ENCODE measurements at places on chromosomes 12 and 14.

DNA sequence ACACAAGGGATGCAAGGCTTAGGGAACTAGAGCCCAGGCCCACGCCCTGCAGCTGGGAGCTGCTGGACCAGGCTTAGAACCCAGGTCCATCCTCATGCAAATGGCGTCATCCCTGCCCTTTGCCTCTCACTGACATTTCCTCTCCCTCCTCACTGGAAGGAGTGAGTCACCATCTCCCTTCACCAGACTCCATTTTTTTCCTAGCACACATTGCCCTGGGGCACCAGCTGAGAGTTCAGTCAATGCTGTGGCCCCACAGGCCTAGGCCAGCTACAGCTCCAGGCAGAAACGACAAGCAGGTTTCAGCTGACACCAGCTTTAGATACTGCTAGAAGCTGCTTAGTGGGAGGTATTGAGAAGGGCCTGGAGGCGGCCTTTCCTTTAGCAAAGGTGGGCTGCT is 98.9 kb downstream of the RIMBP2 start:
- DNase-seq: no peak

DNA sequence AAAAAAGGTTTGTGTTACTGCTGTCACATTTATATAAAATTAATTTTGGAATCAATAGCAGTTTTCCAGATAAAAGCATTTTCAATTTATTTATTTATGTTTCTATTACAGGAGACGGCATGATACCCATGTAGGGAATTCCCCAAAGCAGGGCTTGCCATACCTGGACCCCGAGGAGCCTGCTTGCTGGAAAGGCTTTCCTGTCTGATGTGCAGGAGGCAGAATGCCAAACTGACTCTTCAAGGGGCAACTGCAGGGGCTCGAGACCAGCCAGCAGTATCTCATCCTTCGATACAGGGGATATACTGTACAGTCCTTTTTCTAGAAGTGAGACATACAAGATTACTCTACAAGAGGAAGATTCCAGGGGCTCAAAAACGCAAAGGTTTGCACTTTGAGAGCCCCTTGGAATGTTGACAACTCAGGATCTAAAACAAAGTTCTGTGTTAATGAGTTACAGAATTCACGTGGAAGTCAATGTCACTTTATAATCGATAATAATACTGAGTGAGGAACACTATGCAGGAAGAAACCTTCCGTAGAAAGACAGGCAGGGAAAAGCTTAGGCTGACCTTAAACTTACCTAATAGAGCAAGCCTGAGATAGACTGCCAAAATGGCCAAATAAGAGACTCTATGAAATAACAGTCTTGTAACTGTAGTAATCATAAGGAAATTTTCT is 38.6 kb downstream of the ZNF664 start:
- no peak for DNase-seq

DNA sequence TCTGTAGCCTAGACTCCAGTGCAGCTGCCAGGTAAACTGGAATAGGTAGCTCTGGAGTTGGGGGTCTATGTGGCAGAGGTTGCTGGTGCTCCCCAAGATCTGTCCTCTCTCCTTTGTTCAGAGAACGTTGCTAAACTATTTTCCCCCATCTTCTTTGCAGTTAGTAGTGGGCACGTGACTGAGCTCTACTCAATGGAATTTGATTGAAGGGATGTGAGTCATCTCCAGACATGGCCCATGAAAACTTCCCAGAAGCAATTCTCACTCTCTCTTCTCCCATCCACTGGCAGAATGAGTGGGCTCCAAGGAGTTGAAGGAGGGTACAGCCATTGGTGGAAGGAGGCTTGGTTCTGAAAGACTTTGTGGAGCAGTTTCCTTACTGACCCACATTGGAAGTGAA is 44.0 kb downstream of the PAH start:
- no peak for DNase-seq

DNA sequence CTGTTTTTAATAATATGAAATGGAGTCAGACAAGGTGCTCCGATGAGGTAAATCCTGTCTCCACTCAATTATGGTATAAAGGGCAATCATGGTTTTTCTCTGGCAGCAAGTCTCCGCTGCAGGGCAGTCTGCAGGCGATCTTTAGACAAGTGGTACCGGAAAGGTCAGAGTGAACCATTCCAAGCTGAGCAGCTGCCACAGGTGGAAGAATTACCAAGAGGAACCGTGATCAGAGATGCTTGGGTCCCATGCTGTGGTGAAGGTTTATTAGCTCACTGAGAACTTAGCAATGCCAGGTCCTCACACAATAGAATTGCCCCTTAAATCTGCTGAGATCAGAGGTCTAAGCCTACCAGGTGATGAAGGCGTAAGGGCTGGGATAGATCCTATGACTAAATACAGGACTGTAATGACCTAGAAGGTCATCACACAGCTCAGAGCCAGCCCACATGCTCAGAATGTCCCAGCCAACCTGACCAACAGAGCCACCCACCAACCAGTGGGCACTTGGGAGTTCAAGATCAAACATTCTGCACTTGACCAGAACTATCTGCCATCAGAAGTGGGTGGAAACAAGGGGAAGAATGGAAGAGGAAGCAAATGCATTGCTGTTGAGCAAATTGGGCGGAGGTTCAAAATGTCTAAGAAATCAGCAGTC is 175.2 kb upstream of the BCL2L14 start:
- DNase-seq: no peak

DNA sequence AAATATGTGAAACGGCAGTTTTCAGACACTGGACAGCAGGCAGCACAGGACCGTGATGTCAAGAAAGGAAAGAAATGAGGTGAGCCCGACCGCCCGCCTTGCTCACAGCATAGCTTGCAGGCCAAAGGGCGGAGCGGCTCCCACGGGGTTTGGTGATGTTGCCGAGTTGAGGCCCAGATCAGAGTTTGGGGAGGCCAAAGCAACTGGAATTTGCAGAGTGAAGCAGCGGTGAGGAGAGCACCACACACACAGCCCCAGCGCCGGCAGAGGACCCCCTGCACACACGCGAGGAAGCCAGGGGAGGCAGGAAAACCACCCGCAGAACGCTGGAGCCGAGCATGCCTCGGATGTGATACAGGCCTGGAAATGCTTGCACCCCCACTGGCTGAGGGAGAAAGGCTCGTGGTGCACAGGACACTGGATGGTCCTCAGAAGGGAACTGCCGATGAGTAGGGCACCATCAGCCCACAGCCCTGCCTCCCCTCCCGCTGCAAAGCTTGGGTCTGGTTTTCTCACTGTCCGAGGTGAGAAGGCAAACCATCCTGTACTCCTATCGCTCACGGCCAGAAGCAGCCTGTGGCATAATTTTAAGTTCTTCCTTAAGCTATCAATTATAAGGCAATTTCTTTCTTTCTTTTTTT is 25.7 kb upstream of the PLD4 start:
- DNase-seq: no peak

GRCh38 chr12:116977465-116978380 is 67.0 kb downstream of the FBXW8 start:
- DNase-seq: no peak

- DNase-seq: no peak
Measured at GRCh38 chr12:42588524-42589464, 752 bp downstream of the PRICKLE1 start.

DNA sequence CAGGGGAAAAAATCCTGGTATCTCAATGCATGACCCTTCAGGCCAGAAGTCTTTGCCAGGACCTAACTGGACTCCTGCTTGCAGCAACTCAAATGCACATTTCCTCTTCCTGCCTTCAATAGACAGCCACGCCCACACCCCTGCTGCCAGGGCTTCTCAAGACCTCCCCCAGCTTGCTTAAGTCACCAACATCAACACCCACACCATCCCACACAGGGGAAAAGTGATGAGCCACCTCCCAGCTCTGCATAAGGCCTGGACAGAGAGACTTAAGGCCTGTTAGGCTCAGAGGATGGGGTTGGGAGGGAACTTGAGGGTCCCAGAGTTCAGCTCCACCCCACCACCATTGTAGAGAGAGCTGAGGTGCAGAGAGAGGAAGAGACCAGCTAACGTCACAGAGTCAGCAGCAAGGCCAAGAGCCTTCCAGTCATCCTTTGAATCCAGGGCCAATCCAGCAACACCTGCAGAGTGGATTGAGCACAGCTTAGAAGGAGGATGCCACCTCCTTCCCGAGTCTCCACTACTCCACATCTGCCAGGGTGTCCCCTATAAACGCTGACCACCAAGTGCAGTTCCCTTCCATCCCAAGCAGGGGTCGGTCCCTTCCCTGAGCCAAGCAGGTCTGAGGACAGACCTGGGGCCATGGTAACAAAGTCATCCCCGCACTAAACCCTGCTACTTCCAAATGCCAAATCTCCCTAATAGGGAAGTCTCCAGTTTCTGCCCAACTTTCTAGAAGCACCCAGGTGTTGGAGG is 50.0 kb downstream of the KDM2B start:
- DNase-seq: no peak
